Smooth muscle cell of bladder (primary cell): ENCODE measurements at places on chromosomes 1 and 21. TPM values are rescaled to one million over a fixed set of nuclear protein-coding genes. Genes with fewer than 3 reads are reported as not detected.

Gene CYYR1
- 0.09 TPM in 1 of 2 replicates, not detected in the other for total RNA-seq

Gene KPRP
- total RNA-seq, result not detected in 2 replicates

Gene LCE1F
- total RNA-seq, result not detected in 2 replicates

Gene PIK3R3
- 0.83 and 2.1 TPM in 2 replicates for total RNA-seq

Gene SIM2
- under 0.01 and 0.09 TPM in 2 replicates for total RNA-seq

Gene S100A14
- 0.18 and 0.28 TPM in 2 replicates for total RNA-seq

Gene KCNJ9
- total RNA-seq, result under 0.01 TPM in 2 replicates

Gene COL9A2
- 1.7 and 1.9 TPM in 2 replicates for total RNA-seq

Gene VANGL2
- not detected in 2 replicates for total RNA-seq

Gene HSF2BP
- 1.3 and 1.7 TPM in 2 replicates for total RNA-seq

Gene DOCK7
- total RNA-seq, result 82.2 and 95.8 TPM in 2 replicates

Gene PROK1
- total RNA-seq, result 0.14 TPM in 1 of 2 replicates, not detected in the other

Gene MIXL1
- not detected in 2 replicates for total RNA-seq

Gene SNRPE
- total RNA-seq, result 46.5 and 55.3 TPM in 2 replicates

Gene EFNA3
- total RNA-seq, result 0.14 and 0.83 TPM in 2 replicates

Gene HAO2
- total RNA-seq, result not detected in 2 replicates

Gene KRTAP7-1
- total RNA-seq, result not detected in 2 replicates

Gene EPB41
- total RNA-seq, result 9.7 and 12.6 TPM in 2 replicates

Gene PHC2
- 42.2 and 49.4 TPM in 2 replicates for total RNA-seq

Gene HRNR
- total RNA-seq, result under 0.01 TPM in 2 replicates
